AG09319 (cell line): ENCODE measurements at places on chromosomes 11 and 22.

DNA sequence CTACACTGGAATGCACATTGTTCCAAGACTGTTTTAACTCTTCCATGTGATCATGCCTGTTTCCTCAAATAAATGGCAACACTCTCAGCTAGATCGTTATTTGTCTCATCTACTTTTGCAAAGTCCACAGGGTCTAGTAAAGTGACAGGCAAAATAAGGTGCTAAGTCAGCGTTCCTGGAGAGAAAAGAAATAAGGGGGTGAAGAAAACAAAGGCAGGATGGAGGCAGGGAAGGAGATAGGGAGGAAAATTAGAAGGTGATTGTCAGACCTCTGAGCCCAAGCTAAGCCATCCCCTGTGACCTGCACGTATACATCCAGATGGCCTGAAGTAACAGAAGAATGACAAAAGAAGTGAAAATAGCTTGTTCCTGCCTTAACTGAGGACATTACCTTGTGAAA lies 132.1 kb downstream of the RAB38 start:
- DNase-seq, result no peak

- DNase-seq, result no peak
Observed at GRCh38 chr11:130909650-130910049, 6.6 kb downstream of the SNX19 start.

GRCh38 chr11:114271316-114271715 lies 24.9 kb upstream of the NNMT start:
- no peak for DNase-seq

DNA sequence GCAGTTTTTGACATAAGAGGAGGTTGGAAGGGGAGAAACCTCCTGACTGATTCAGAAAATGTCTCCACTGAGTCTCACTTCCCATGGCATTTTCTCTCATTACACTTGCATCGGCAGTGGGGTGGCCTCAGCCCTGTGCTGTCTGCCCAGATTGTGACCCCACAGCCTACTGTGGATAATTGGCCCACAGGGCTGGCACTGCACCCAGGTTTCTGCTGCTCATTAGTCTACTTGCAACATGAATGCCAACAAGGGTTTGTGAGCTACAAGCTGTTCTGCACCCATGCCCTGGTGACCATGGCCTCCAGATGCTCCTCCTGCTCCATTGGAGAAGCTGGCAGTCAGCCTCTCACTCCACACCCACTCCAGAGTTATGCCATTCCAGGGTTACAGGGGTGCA lies 296.0 kb downstream of the CTTN start:
- no peak for DNase-seq

- no peak for DNase-seq
Observed at GRCh38 chr11:46612326-46612725, 4.7 kb downstream of the HARBI1 start.

DNA sequence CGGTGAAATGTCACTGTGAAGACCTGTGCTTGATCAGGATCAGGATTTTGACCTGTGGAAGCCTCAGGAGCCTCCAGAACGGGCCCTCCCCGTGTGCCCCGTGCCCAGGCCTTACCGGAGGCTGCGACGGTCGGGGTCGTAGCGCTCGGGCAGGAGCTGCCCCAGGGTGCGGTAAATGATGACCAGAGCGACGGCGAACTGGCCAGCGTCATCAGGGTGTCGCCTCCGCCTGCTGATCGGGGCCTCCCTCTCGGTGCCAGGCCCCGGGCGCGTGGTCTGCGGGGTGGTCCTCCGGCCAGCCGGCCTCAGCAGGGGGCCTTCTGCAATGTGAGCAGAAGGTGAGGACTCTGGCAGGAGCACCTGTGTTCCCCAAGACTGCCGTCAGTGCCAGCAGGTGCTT lies 46.2 kb downstream of the TRMU start:
- no peak for DNase-seq

- no peak for DNase-seq
Observed at GRCh38 chr22:21669026-21669425, 3.2 kb downstream of the PPIL2 start.

DNA sequence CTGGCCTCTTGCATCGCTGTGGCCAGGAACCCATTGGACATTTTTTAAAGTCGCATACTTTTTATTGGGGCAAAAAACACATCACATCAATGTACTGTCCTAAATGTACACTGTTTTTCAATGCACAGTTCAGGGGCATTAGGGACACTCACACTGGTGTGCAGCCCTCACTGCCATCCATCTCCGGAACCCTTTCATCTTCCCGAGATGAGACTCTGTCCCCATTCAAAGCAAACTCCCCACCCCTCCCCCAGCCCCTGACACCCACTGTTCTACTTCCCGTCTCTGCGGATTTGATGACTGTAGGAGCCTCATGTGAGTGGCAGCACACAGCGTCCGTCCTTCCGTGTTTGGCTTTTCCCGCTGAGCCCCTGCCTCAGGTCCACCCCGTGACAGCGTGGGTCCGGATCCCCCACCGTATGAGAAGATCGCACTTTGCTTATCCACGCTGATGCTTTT lies 41.8 kb upstream of the TH start:
- DNase-seq, result no peak

DNA sequence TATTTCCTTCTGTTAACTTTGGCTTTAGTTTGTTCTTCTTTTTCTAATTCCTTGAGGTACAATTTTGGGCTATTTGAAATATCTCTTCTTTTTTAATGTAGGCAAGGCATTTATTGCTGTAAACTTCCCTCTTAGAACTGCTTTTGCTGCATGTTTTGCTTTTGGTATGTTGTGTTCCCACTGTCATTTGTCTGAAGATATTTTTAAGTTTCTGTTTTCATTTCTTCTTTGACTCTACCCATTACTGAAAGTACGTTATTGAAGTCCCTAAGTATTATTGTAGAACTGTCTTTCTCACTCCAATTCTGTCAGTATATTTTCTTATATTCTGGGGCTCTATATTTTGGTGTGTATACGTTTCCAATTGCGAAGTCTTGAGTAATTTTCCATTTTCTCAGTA lies 77.9 kb downstream of the KCNQ1OT1 start:
- DNase-seq, result no peak

DNA sequence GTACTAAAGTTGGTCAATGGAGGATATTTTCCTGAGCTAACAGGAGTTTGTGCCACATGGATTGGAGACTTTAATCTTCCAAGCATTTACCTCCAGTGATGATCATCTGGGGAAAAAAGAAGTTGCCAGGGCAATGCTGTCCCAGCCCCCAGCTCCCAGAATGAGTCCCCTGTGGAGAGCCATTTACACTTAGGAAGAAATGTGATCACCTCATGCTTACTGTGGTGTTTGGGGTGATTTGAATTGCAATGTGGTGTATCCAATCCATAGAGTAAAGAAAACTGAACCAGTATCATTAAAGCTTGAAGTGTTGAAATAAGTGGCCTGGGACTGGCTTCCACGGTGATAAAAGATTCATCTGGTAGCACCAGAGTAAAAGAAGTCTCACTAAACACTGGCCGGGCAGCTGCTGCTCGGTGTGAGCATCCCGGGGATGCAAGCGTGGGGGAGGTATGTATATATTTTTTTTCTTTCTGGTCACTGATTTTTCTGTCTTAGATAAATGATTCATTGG lies 117.2 kb upstream of the NTM start:
- no peak for DNase-seq

DNA sequence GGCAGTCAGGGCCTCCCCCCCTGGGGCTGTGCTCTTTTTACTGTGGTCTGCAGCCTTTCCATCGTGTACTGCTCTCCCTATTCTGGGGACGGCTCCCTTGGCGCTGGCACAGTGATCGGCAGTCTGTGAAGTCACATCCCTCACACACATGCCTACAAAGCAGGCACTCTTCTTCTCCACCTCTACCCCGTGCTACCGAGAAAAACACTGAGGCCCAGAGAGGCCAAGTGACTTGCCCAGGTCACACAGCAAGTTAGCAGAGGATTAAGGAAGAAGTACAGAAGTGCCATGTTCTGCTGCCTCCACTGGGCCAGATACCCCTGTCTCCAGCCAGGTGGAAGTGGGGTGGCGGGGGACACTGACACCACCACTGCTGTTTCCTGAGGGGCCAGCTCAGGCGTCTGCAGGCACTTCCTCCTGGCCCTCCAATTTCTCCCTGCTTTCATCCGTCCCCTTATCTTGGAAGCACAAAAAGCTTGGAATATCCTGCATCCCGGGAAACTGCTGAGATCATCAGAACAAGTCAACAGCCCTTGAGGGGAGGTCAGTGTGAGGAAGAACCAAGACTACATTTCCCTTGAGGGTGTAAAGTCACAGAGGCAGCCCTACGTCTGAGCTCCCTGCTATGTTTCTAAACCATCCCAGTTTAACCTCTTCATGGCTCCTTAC lies 30.2 kb upstream of the KLHL35 start:
- DNase-seq, result no peak

DNA sequence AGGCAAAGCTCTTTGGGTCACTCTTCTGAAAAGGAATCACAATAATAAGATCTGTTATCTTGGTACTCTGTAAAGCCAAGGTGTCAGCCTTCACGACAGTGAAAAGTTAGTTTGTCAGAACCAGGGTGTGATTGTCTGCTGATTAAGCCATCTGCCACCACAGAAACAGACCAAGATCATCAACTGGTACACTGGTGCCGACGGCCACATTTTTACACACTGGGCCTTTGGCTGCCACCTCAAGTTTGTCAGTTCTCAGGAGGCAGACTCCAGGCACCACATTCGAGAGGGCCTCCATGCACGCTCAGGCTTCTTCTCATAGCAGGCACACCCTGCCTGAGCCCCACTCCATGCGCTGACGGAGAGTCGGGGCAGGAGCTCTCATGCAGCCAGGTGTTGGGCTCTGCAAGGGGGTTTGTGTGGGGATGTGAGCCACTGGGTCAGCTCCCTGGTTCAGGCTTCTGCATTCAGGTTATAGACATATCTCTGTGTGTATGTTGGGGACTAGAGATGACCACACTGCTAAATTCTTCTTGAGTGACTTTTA lies 66.2 kb downstream of the KCNJ1 start:
- DNase-seq, result no peak

DNA sequence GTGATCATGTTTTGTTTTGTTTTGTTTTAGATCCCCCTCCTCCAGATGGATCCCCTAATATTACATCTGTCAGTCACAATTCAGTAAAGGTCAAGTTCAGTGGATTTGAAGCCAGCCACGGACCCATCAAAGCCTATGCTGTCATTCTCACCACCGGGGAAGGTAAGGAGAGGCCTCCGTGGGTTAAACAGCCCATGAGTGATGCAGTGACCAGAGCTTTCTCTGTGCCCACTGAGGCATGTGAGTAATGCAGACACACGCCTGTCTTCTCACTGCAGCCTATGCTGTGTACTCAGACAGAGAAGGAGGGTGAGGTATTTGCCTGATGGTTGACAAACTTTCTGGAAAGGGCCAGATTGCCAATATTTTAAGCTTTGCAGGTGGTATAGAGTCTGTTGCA lies 73.7 kb upstream of the OR4B1 start:
- no peak for DNase-seq

DNA sequence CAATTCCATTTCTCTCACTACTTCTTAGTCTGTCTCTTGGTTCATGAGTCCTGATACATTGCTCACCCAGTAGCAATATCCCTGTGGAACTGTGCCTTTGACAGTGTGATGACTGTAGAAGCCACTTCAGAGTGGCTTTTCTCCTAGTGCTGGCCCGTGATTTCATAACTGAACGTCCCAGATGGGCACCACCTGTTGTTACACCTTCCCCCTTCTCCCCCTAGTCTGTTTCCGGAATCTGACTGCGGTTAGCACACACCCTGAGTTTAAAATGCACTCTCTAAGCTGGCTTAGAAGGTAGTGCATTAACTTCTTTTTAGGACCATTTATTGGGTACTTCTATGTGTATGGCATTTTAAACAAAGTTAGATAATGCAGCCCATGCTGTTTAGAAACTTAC lies 83.0 kb downstream of the ALX4 start:
- DNase-seq, result no peak

- DNase-seq, result no peak
Observed at GRCh38 chr11:124075841-124076651, 34.9 kb upstream of the OR10G7 start.

GRCh38 chr11:17719938-17720795 lies 796 bp downstream of the MYOD1 start:
- no peak for DNase-seq

- no peak for DNase-seq
Observed at GRCh38 chr11:66448523-66448922, 9.9 kb upstream of the MRPL11 start.

DNA sequence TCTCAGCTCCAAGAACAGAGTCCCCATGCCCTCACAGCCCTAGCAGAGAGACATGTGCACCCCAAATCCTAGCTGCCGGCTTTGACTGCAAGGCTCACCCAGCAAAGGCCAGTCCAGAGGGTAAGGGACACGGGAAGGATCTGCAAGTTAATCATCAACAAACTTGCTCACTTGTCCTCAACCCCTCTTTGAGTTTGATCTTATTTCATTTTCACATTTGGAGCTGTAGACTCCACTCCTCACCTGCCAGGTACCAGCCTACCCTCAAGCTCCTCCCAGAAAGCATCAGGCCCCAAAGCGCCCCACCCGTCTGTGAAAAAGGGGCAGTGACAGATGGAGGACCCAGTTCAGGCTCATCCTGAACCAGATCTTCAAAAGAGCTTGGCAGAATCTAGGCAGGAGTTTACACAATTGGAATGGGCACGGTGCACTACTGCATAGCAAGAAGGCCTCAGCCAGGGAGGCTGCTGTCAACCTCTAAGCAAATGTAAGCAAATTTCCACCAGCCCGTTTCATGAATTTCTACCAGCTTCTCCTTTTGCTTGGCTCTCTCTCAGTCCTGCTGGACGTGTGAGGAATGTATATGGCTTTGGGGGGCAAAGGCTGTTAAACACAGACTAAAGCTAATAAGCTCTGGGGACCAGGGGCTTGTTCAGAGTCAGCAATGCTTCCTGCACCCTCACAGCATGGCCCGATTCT lies 5.5 kb downstream of the EHD1 start:
- DNase-seq, result no peak

DNA sequence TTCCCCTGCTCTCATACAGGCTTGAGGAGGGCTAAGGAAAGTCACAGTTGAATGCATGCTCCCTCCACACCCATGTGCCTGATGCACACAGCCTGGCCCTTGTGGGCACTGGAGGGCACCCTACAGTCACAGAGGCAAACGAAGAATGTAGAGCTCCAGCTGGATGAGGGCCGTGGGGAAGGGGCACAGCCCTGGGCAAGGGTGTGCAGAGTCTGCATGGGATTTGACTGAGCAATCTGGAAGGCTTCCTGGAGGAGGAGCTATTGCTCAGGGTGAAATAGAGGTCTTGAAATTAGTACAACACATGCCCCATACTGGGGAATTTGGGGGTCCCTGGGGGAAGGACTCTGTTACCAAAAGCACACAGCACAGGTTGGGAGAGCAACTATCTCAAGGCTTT lies 64.0 kb downstream of the KCNQ1 start:
- no peak for DNase-seq

DNA sequence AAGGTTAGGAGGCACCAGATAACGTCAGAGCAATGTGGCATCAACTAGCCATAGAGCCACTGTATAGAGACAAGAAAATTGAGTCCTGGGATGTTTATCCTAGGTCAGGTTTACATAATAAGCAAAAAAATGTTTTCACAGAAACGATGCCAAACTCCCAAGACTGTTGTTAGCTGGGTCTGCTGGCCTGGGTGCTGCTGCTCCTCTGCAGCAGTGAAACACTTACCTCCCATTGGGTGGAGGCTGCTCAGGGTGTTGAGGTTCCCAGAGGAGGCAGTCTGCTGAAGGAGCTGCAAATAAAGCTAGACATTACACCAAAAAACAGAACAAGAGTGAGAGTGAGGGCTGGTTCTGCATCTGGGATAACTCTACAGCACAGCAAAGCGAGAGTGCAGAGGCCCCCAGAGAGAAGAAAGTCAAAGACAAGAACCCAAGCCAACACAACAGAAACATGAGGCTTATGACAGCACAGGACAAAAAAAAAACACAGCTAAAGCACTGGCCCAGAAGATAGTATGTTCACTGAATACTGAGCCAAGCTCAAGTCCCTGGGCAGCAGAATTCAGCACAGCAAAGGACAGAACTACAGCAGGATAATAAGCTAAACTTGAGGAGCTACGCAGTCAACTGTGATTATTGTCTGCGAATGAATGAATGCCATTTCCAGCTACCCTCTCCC lies 29.9 kb upstream of the RAPSN start:
- no peak for DNase-seq
